ENCODE measurements at places on chromosomes 5 and 9. TPM values are rescaled to one million over a fixed set of nuclear protein-coding genes. Genes with fewer than 3 reads are reported as not detected.
A peak's percentile ranks its signal among the peaks of the same experiment; 100 is the strongest.

DNA sequence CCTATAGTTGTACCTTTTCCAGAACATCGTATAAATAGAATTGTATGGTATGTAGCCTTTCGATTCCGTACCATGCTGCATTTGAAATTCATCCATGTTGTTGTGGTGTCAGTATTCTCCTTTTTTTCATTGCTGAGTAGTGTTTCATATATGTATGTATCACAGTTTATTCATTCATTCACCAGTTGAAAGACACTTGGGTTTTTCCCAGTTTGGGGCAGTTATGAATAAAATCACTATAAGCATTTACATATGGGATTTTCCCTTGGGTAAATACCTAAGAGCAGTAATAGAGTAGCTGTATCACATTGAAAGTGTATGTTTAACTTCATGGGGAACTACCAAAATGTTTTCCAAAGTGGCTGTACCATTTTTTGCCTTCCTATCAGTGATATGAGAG lies 16.1 kb upstream of the FKTN start:
- no peaks in the 10 kb centered on the region for H3K4me1 ChIP-seq
- no peaks in the 10 kb centered on the region for H3K27me3 ChIP-seq
- no peak overlapping the region for H3K27ac ChIP-seq
- H3K4me3 ChIP-seq: no peak overlapping the region
- DNase-seq: no peak

- DNase-seq: no peak
- H3K27ac ChIP-seq: no peak overlapping the region
- H3K36me3 ChIP-seq: no peaks in the 10 kb centered on the region
- peaks cover 48% of the 10 kb centered on the region for H3K4me1 ChIP-seq
- no peaks in the 10 kb centered on the region for H3K27me3 ChIP-seq
These were observed 15.0 kb downstream of the ARHGAP26 start for GRCh38 chr5:142785206-142785605.

DNA sequence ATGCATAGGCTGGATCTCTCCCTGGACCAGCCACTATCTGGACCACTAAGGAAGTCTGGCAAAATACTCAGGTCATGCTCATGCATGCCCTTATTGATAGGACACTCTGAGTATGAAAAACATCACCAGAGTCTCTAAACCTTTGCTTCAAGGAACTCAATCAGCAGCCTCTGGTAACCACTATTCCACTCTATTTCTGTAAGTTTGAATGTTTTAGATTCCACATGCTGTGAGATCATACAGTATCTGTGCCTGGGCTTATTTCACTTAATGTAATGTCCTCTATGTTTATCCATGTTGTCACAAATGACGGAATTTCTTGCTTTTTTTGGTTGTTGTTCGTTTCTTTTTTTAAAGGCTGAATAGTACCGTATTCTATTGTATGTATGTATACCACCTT lies 68.3 kb downstream of the TARS1 start:
- H3K27ac ChIP-seq: no peak overlapping the region
- H3K36me3 ChIP-seq: no peaks in the 10 kb centered on the region
- no peaks in the 10 kb centered on the region for H3K27me3 ChIP-seq
- no peak for DNase-seq

DNA sequence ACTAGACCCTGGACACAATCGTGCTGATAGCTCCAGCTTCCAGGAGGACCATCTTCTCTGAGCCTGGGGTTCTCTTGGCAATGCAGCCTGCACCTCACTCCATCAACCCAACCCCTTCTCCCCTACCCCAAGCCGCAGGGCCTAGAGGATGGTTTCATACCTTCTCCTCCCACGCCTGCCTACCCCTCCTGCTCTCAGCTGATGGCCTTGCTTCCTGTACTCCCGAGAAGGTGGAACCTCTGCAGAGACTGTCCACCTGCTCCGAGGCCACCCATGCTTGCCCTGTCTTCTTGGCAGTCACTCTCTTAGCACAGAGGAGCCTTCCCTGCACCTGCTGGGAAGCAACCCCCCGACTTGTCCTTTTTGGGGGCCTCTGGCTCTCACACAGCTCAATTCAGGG lies 241.9 kb downstream of the IRX2 start:
- no peak overlapping the region for H3K4me3 ChIP-seq
- no peaks in the 10 kb centered on the region for H3K4me1 ChIP-seq
- no peaks in the 10 kb centered on the region for H3K36me3 ChIP-seq
- no peaks in the 10 kb centered on the region for H3K27me3 ChIP-seq
- H3K27ac ChIP-seq: no peak overlapping the region
- no peak for DNase-seq

GRCh38 chr9:70983723-70984295 lies 137.6 kb downstream of the TRPM3 start:
- no peaks in the 10 kb centered on the region for H3K4me1 ChIP-seq
- no peaks in the 10 kb centered on the region for H3K36me3 ChIP-seq
- no peaks in the 10 kb centered on the region for H3K27me3 ChIP-seq
- H3K27ac ChIP-seq: no peak overlapping the region
- no peak overlapping the region for H3K4me3 ChIP-seq
- no peak for DNase-seq

DNA sequence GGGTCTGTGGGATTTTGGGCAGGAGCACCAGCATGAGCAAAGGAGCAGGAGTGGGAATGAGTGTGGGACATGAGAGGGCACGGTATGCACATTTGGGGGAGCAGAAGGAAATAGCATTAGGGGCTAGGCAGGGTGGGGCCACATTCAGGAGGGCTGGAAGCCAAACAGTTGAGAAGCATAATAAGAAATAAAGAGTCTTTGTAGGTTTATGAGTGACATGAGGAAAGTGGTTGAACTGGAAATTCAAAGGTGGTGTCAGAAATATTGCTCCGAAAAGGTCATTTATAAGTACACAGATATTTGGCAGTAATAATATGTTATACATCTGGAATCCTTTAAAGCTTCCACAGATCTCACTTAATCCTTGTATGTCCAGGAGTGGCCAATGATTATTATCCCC lies 26.4 kb downstream of the ARHGEF28 start:
- H3K27ac ChIP-seq: no peak overlapping the region
- peaks cover 12% of the 10 kb centered on the region for H3K4me1 ChIP-seq
- H3K27me3 ChIP-seq: no peaks in the 10 kb centered on the region
- DNase-seq: no peak
- no peak overlapping the region for H3K4me3 ChIP-seq

- peaks cover 5% of the 10 kb centered on the region for H3K36me3 ChIP-seq
- H3K27ac ChIP-seq: peak overlapping the region; percentile 16
- H3K4me3 ChIP-seq: no peak overlapping the region
- H3K4me1 ChIP-seq: peaks cover 4% of the 10 kb centered on the region
- no peaks in the 10 kb centered on the region for H3K27me3 ChIP-seq
These were observed 185.3 kb downstream of the MAPKAP1 start for GRCh38 chr9:125521462-125522327.

DNA sequence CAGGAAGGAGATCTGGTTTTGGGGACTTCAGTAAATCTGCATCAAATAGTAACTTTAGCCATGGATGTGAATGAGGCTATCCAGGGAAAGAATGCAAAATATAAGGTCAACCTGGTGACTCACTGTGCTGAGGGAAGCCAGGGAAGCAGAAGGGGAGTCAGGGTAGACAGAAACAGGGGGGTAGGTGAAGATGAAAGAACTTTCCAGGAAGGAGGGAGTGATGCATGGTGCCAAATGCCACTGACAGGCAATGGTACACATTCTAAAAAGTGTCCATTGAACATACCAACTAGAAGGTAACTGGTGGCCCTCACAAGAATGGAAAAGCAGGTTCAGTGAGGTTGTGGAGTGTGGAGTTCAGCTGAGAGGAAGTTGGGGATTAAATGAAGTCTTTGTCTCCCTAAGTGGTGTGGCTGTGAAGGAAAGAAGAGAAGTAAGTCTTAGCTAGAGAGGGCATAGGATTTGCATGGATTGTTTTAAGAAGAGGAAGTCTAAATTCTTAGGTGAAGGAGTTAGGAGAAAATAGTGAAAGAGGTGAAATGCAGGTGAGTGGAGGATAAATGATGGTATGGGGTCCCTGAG lies 35.5 kb downstream of the PALM2AKAP2 start:
- DNase-seq: no peak
- no peak overlapping the region for H3K4me3 ChIP-seq
- peaks cover 11% of the 10 kb centered on the region for H3K4me1 ChIP-seq
- no peaks in the 10 kb centered on the region for H3K36me3 ChIP-seq

DNA sequence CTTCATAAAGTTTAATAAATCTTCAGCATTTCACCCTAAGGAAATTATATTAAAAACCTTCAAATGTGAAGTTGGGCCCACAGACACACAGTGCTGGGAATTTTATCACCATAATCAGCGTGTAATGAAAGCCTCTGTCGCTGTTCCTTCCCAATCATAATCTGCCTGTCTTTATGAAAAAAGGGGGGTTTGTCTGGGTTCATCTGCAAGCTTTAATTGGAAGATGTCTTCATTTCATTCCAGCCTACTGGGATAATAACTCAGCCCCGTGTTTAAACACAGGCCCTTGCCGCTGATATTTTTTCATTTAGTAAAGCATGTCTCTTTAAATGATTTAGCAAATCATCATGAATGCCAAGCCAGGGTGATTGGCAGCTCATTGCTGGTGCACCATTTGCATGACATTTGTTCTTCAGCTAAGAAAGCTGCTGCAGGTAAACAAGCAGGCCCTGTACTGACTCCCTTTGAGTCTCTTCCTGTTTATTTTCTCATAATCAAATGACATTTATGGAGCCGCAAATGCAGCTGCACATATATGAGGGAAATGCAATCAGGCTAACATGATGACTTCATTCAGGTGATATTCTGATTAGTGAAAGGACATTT lies 362.9 kb upstream of the TLE4 start:
- H3K36me3 ChIP-seq: no peaks in the 10 kb centered on the region
- no peak overlapping the region for H3K27ac ChIP-seq
- no peaks in the 10 kb centered on the region for H3K4me1 ChIP-seq
- no peak for DNase-seq

DNA sequence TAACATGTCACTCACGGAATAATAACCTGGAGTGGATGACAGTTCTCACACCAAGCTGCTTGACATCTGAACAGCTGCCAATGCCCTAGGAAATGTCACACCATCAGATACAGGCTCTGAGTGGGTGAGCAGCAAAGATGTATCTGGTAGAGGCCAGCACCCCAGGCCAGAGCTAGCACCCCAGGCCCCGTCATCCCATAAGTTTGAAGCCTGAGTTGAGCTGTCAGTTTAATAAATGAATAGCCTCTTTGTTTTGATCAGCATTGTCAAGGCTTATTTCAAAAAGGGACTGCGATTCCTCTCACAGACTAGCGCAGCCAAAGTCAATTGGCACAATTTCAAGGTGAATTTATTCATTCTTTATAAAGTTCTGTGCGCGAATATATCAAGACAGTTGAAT lies 1327.1 kb downstream of the MAT2B start:
- H3K4me3 ChIP-seq: no peak overlapping the region
- no peaks in the 10 kb centered on the region for H3K36me3 ChIP-seq
- H3K27ac ChIP-seq: no peak overlapping the region
- no peaks in the 10 kb centered on the region for H3K27me3 ChIP-seq
- H3K4me1 ChIP-seq: no peaks in the 10 kb centered on the region

Gene MEIKIN
- total RNA-seq: not detected

Gene SNCB
- not detected for total RNA-seq
